ENCODE measurements at places on chromosomes 13 and 19.

- no peak for DNase-seq
Observed at GRCh38 chr13:99208845-99209527, 8.3 kb downstream of the UBAC2 start.

DNA sequence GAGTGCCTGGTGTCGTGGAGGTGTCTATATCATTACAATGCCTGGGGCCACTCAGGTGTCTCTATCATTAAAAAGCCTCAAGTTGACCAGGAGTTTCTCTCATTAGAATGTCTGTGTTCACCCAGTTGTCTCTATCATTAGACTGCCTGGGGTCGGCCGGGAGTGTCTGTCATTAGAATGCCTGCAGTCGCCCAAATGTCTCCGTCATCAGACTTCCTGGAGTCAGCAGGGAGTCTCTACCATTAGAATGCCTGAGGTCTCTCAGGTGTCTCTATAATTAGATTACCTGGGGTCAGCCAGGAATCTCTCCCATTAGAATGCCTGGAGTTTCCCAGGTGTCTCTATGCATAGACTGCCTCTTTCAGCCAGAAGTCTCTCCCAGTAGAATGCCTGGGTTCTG, 1477.6 kb downstream of the UQCRFS1 start:
- no peak for DNase-seq

DNA sequence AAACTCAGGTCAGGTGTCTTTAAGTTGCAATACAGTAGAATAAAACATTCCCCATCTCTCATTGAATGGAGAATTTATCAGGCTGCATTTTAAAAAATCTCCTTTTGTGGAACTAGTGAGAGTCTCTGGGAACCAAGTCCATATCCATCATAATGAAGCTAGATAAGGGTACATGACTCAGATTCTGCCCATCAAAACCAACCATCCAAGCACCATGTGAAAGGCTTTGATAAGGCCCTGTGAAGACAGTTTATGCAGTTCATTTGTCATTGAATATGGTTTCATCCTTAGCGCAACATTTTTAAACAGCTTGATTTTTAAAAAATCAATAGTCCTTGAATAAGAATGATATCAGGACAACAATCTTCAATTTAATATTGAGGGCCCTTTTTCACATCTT, 56.3 kb upstream of the DIAPH3 start:
- no peak for DNase-seq

DNA sequence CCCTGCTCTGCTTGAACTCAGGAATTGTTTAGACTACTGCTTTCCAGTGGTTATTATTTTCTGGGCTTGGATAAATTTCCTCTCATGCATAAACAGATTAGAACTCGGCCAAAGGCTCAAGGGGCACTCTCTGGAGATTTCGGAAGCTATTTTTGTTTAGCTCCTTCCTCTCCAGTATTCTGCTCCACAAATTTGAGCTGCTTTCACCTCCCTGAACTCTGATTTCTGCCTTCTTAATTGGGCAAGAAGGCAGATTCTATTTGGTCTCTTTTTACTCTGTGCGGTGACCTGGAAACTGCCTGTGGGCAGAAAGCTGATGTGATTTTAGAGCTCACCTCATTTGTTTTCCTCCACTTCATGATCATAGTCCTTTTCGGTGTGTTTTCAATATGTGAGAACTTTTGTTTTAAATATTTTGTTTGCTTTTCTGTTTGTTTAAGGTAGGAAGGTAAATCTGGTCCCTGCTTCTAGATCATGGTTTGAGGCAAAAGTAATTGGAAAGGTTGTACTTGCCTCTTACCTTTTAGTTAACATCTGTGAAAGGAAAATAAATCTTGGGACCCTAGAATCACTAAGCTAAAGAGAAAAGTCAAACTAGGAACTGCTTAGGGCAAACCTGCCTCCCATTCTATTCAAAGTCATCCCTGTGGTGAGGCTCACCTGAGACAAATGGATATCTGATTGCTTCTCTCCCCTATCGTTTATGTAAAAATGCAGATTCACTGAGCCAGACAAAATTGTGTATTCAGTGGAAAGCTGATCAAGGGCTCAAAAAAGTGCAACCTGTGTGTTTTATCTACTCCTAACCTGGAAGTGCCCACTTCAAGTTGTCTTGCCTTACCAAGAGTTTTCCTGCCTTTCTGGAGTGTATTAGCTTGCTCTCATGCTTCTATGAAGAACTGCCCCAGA, 714.7 kb upstream of the PCDH20 start:
- no peak for DNase-seq

GRCh38 chr19:35217649-35217990, 10.9 kb downstream of the FAM187B start:
- DNase-seq: no peak

- DNase-seq: peak; percentile 45
Observed at GRCh38 chr13:114025714-114026431, 52.0 kb upstream of the C13orf46 start.

DNA sequence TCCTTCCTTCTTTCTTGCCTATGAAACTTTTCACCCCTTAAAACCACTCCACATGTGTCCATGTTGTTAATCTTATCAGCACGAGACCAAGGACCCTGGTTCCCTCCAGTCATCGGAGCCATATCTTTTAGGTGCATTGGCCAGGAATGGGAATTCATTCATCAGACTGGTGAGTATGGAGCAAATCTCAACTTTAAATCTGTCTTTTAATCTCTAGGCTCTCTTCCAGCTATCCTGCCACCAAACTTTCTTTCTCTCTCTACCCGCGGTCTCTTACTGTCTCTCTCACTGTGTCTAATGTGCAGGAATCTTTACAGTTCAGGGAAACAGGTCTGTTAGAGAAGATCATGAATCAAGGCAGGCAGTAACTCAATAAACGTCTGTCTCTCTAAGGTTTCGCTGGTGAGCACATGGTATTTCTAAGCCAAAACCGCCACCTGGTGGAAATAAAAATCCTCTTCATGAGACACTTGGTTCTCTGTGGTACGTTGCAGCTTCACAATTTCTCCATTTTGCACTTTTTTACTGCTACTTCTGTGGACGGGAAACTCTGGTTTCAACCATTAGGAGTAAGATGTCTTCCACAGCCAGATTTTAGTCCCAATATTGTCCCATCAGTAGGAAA, 16.1 kb downstream of the LGALS16 start:
- DNase-seq: peak; percentile 37

DNA sequence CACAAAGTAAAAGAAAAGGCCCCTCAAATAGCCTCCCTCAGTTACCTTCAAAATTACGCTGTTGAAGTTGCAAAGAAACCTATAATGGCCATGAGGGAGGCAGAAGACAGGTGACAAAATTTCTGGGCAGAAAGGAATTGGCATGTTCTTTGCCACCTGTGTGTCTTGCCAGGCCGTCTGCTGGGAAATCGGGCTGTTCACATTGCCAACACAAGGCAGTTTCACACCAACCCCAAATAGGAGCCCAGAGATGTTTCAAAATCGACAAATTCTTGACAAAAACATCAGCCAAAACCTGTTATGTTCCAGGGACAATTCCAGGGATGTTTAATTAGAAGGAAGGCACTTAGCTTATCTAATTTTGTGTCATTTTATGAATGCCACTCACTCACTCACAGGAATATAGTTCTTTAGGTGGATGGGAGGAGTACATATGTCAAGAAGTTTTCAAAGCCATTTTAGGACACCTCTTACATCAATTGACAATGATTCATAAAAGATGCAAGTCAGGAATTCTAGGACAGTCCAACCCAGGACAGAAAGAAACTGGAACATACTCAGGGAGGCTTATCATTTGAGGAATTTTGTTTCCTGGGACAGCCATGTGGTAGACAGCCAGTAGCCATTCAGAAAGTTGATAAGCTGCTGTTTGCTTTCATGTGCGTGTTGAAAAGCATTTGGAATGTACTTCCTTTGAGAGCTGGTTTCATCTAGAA, 164.5 kb downstream of the RGCC start:
- peak; percentile 58 for DNase-seq

- DNase-seq: peak; percentile 71
Observed at GRCh38 chr19:38975214-38975860, at the start of gene FBXO17. Gene FBXO17 (minus strand): TSS chr19:38975742. CDS start chr19:38950319, 25,423 bp downstream.

GRCh38 chr19:29515706-29516357, 10.0 kb upstream of the VSTM2B start:
- no peak for DNase-seq

DNA sequence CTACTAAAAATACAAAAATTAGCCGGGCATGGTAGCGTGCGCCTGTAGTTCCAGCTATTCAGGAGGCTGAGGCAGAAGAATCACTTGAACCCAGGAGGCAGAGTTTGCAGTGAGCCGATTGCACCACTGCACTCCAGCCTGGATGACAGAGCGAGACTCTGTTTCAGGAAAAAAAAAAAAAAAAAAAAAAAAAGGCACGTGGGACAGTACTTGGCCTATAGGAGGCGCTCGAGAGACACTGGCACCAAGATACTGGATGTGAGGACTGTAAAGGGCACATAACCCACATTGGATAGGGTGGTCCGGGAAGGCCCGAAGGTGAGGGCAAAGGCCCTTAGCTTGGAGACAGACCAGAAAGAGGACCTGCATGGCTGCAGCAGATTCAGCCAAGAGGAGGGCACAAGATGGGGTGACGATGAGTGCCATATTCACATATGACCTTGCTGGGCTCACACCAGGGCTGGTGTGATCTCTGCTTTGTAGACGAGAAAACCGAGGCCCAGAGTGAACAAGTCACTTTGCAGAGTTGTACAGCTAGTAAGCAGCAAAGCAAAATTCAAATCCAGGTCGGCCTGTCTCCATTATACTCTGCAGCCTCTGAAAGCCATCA, 89.4 kb downstream of the DPF1 start:
- DNase-seq: peak; percentile 32

DNA sequence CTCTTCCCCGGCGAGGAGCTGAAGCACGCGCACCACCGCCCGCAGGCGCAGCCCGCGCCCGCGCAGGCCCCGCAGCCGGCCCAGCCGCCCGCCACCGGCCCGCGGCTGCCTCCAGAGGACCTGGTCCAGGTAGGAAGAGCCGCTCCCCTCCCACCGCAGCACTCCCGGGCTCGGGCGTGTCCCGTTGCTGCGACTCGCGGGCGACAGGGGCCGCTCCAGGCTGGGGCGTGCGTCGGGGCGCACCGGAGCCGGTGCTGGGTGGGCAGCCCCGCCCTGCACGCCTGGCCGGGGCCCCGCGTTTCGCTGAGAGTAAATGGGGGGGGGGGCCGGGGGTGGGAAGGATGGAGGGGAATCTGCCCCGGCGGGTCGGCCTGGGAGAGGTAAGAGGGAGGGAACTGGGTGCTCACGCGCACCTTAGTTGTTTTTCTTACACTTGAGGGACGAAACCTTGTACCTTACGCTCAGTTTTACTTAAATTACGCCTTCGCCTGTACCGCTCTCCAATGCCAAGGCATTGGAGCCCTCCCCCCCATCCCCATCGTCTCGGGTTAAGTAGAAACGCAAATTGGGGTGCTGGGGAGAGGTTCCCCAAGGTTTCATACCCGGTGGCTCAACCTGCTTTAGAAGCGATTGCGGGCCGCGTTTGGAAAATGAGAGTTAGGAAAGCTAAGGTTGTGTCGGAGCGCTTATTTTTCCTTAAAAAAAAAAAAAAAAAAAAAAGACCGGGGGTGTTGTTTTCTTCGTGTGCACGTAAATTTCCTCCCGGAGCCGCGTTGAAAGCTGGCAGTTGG, 850 bp downstream of the KLF5 start:
- DNase-seq: peak; percentile 42

DNA sequence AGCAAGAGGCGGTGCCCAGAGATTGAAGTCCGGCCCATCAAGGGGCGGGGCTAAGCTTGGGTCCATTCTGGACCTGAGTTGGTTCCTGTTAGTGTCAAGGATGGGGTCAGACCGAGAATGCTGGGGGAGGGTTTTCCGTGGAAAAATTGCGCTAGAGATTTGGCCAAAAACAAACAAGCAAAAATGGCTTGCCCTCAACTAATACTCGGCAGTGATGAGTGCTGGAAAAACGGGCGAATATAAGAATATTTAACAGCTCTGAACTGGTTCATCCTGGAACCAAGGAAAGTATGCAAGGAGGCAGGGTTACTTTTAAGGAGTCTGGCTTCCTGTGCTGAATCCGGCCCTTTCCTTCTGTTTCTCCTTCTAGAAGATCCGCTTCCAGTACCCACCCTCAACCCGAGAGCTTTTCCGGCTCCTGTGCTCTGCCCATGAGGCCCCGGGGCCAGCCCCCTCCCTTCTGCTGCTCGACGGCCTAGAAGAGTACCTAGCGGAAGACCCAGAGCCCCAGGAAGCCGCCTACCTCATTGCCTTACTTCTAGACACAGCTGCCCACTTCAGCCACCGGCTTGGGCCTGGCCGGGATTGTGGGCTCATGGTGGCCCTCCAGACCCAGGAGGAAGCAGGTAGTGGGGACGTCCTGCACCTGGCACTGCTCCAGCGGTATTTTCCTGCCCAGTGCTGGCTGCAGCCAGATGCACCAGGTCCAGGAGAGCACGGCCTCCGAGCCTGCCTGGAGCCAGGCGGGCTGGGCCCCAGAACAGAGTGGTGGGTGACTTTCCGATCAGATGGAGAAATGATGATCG, 880 bp downstream of the SWSAP1 start:
- DNase-seq: no peak

GRCh38 chr19:18049385-18049784, 37.3 kb downstream of the IL12RB1 start:
- DNase-seq: no peak

GRCh38 chr13:98370806-98371515, 193.9 kb upstream of the RNF113B start:
- DNase-seq: peak; percentile 89

- no peak for DNase-seq
Observed at GRCh38 chr19:15897738-15898276, at the start of gene CYP4F2. Gene CYP4F2 (minus strand): TSS chr19:15898074. CDS start chr19:15897611, 463 bp downstream.

GRCh38 chr13:80083081-80083852, 257.7 kb downstream of the SPRY2 start:
- peak; percentile 65 for DNase-seq

- DNase-seq: peak; percentile 55
Observed at GRCh38 chr13:109874484-109875454, 88.4 kb upstream of the IRS2 start.

DNA sequence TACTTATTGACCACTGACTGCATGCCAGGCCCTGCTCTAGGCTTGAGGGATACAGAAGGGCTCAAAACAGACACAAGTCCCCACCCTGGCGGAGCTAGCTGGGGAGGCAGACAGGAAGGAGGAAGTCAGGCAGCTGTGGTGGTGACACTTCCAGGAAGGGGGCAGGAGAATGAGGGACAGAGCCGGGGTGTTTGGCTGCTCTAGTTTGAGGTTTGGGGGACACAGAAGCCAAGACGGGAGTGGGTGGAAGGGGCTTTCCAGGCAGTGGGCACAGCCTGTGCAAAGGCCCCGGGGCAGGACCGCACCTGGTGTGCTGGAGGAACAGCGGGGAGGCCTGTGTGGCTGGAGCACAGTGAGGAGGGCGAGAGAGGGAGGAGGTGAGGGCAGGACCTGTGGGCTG, 4.0 kb downstream of the MRPL54 start:
- no peak for DNase-seq

DNA sequence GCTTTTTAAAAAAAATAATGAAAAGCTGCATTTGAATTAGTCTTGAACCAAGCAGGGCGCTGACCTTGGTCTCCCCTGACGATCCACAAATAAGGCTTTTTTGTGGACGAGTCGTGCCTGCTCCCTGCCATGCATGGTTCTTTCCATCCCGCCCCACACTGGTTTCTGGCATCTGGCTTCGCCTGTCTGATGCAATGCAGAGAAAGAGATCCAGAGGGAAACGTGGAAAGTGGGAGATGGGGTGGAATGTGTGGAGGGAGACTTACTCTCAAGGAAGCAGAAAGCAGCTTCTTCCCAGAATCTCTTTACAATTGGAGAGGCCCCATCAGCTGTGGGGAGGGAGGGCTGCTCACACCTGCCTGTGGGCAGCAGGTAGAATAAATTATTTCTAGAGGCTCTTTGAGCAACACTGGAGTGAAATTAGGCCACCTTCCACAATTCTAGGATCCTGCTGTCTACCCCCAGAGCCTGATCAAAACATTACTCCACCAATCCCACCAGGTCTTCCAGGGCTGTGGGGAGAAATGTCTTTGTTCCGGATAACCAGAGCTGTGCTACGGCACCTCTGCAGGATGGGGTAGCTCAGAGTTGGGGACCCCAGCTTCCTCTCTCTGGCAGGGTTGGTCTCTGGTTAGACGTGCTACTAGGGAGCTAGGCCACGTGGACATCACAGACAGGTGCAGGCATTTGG, 183.5 kb downstream of the UQCRFS1 start:
- peak; percentile 41 for DNase-seq

All from fibroblast of skin of back (primary cell).